Heart left ventricle (tissue), 16 donors: ENCODE measurements at places on chromosomes 7 and 10.
A peak's percentile ranks its signal among the peaks of the same experiment; 100 is the strongest.

GRCh38 chr7:936386-937054, 18.0 kb downstream of the ADAP1 start:
- DNase-seq, result peak; percentile 63
- no peaks in the 10 kb centered on the region for H3K36me3 ChIP-seq
- H3K27me3 ChIP-seq, result no peaks in the 10 kb centered on the region

GRCh38 chr10:24440817-24441797, 232.2 kb downstream of the KIAA1217 start:
- no peak overlapping the region for H3K4me3 ChIP-seq
- H3K4me1 ChIP-seq, result peaks cover 3% of the 10 kb centered on the region
- H3K27ac ChIP-seq, result no peak overlapping the region
- peaks cover 48% of the 10 kb centered on the region for H3K36me3 ChIP-seq

DNA sequence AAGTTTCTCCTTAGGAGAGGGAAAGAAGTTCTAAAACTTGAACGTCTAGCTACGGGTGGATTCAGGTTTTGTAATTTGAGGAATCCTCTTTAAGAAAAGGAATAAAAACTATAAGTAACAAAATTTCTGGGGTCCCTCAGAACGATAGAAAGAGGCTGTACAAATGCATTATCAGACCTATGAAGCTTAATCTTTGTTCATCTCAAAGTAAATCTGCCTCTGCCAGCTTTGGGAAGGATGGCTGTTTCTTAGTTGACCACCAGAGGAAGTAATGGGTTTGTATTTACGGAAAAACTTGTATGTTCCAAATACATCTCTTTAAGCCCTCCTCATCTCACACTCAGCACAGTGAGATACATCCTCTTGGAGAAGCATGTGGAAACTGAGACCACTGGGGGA, 864 bp downstream of the PSTK start:
- DNase-seq, result no peak
- peak overlapping the region; percentile 94 for H3K27ac ChIP-seq
- no peaks in the 10 kb centered on the region for H3K27me3 ChIP-seq
- peak overlapping the region; percentile 83 for H3K4me3 ChIP-seq

DNA sequence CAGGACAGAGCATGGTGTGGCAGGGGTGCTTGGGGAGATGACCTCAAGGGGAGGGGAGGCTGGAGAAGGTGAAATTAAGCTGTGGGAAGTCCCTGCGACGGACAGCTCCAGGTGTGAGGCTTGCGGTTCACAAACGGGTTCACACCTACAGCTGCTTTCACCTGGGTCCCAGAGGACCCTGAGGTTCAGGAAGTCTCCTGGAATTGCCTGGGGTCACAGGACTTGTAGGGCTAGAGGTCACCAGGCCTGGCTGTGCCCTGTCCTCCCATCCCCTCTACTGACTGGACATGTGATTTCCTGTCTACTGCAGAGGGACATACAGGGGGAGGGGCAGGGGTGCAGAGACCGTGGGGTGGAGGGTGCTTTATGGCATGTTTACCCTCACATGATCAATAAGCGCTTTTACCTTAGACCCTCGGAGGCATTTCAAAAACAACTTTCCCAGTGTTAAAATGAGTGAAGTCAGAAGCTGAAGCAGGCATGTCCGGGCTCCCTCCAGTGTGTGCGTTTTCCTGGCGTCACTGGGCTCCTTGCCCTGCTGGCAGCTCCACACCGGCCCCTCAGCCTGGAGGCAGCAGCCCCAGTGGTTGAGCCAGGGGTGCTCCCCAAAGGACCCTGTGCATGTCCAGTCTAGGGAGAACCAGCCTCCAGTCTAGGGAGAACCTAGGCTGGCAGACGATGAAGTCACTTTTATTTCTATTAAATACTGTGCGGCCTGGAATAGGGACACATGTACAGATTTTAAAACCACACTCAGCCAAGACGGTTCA, 66.6 kb upstream of the IGFBP3 start:
- no peaks in the 10 kb centered on the region for H3K36me3 ChIP-seq
- H3K4me1 ChIP-seq, result peaks cover 4% of the 10 kb centered on the region
- no peak overlapping the region for H3K4me3 ChIP-seq
- H3K27me3 ChIP-seq, result no peaks in the 10 kb centered on the region
- DNase-seq, result no peak
- H3K27ac ChIP-seq, result no peak overlapping the region

DNA sequence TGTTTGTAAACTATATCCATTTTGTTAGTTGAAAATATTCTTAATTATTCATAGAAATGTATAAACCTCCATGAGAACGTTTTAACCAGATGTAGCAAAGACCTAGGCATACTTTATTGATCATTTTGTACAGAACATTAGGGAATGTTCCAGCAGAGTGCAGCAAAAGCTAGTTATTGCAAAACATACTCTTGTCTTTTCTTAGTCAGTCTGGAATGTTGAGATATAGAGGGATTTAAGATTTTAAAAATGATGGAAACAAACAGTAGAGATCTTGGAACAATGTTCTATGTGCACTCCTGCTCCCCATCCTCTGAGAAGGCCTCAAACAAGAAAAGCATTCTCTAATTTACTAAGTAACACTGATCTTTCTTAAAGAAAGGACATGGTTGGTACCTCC, 292.1 kb downstream of the BBS9 start:
- no peak for DNase-seq
- H3K4me1 ChIP-seq, result no peaks in the 10 kb centered on the region
- H3K36me3 ChIP-seq, result no peaks in the 10 kb centered on the region
- no peak overlapping the region for H3K4me3 ChIP-seq
- H3K27me3 ChIP-seq, result no peaks in the 10 kb centered on the region

GRCh38 chr7:142790555-142790954, 19.8 kb downstream of the PRSS2 start:
- no peak for DNase-seq
- no peaks in the 10 kb centered on the region for H3K36me3 ChIP-seq
- no peak overlapping the region for H3K27ac ChIP-seq
- H3K4me1 ChIP-seq, result no peaks in the 10 kb centered on the region

GRCh38 chr10:69685426-69685801, 55.4 kb downstream of the FAM241B start:
- DNase-seq, result no peak
- no peak overlapping the region for H3K4me3 ChIP-seq
- peaks cover 35% of the 10 kb centered on the region for H3K4me1 ChIP-seq
- no peaks in the 10 kb centered on the region for H3K27me3 ChIP-seq
- no peak overlapping the region for H3K27ac ChIP-seq

GRCh38 chr10:10213237-10213636, 804.4 kb upstream of the CELF2 start:
- no peaks in the 10 kb centered on the region for H3K4me1 ChIP-seq
- no peak for DNase-seq
- H3K36me3 ChIP-seq, result no peaks in the 10 kb centered on the region
- no peak overlapping the region for H3K4me3 ChIP-seq

- H3K27ac ChIP-seq, result peak overlapping the region; percentile 17
- H3K4me1 ChIP-seq, result no peaks in the 10 kb centered on the region
- no peaks in the 10 kb centered on the region for H3K27me3 ChIP-seq
- H3K36me3 ChIP-seq, result no peaks in the 10 kb centered on the region
These were observed 158.8 kb upstream of the INHBA start for GRCh38 chr7:41861642-41862041.

DNA sequence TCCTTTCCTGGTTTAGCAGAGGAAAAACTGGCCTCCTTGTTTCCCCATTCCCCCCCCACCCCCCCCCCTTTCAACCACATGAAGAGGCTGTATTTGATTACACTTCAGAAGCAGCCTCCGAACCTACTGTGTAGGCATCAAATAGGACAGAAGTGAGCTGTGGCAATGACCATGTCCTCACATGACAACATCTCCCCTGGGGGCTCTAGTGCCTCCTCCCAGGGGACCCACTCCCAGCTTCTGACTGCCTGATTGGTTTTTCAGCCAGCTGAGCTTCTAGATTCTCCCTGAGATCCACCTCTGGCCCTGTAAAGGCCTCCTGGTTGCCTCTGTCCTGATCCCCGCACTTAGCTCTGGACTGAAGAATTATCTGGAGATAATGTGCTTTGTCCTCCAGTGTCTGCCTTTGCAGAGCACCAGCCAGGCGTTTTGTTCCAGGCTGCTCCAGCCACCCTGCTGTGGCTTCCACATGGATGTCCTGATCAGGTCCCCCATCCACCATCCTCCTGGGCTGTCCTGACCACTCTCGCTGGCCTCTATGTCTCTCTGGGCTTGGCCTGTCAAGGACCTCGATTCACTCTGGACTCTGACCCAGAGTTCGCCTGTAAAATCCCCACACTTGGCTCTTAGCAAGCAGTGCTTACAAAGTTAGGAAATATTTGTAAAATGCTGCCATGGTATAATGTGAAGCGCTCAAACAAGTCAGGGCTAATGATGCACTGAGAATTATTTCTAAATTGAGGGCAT, 42.4 kb upstream of the TOMM7 start:
- H3K36me3 ChIP-seq, result peaks cover 12% of the 10 kb centered on the region
- H3K4me1 ChIP-seq, result peaks cover 34% of the 10 kb centered on the region
- DNase-seq, result no peak
- no peaks in the 10 kb centered on the region for H3K27me3 ChIP-seq

- no peak overlapping the region for H3K4me3 ChIP-seq
- no peak for DNase-seq
- no peaks in the 10 kb centered on the region for H3K36me3 ChIP-seq
- H3K27me3 ChIP-seq, result no peaks in the 10 kb centered on the region
- no peaks in the 10 kb centered on the region for H3K4me1 ChIP-seq
These were observed 118.2 kb upstream of the DPP6 start for GRCh38 chr7:153934048-153934447.

GRCh38 chr7:26397796-26398426, 106.2 kb downstream of the SNX10 start:
- no peaks in the 10 kb centered on the region for H3K36me3 ChIP-seq
- H3K27me3 ChIP-seq, result peaks cover 4% of the 10 kb centered on the region
- H3K27ac ChIP-seq, result peak overlapping the region; percentile 66
- H3K4me3 ChIP-seq, result peak overlapping the region; percentile 65

GRCh38 chr7:103592844-103593243, 146.8 kb upstream of the SLC26A5 start:
- no peaks in the 10 kb centered on the region for H3K4me1 ChIP-seq
- no peak overlapping the region for H3K27ac ChIP-seq
- DNase-seq, result no peak
